Kidney glomerular epithelial cell (primary cell): ENCODE measurements at places on chromosomes 5 and 9.

- no peak for DNase-seq
Observed at GRCh38 chr5:50576265-50576664, 90.2 kb upstream of the PARP8 start.

DNA sequence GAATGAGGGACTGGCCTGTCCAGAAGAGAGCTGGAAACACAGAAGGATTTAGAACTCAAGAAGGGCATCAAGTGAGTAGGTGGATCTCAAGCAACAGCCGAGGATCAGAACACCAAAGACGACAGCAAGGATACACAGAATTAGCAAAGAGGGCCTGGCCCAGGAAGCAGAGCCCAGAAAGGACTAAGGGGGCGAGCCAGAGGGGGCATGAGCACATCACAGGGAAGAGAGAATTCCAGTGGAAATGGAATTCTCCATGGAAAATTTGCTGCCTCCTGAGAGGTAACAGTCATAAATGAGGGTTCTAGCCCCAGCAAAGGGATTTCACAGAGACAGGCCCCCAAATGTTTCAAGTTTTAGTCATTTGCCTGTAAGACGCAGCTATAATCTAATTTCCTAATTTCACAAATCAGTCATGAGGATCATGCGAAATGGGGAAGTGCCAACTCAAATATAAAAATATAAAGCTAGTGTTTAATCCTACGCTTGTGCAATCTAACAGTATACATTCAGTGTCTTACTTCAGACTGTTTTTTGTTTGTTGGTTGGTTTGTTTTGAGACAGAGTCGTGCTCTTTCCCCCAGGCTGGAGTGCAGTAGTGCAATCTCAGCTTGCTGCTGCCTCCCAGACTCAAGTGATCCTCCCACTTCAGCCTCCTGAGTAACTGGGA, 46.7 kb downstream of the FNBP1 start:
- DNase-seq = no peak

DNA sequence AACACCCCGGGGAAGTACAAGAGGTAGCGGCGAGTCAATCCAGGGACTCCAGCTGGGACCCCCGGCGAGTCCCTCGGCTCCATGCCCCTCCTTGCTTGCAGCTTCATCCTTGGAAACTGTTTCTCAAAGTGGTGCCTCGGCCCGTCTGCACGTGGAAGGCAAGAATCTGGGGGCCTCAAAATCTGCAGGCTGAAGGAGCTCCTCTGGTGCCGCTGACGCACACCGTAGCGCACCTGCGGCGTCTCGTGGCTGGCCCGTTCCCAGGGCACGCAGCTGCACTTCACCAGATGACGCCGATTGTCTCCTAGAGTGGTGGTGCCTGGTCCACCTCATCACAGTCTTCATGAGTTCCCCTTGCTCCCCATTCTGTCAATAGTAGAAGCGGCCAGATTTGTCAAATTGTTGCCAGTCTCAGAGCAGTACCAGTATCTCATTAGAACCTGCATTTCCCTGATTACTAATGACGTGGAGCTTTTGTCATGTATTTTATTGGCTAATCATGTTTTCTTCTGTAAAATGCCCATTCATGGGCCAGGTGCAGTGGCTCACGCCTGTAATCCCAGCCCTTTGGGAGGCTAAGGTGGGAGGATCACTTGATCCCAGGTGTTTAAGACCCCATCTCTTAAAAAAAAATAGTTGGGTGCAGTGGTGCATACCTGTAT, 38.6 kb downstream of the GTF3C4 start:
- no peak for DNase-seq

DNA sequence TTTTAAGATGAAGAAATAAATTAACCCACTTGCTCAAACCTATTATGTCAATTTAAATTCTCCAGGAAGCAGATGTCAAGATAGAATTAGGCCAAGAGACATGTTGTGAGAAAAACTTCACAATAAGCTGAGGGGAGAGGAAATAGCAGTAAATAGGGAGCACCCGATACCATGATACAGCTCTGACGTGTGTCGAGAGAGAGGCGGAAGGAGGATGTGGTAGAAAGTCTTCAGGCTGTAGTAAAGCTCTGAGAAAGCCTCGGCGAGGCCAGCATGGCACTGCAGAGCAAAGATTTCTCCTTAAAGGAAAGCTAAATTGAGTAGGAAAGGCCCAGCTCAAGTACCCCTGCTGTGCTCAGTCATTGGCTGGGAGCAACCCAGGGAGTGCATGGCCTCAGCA, 6.0 kb upstream of the PUM3 start:
- no peak for DNase-seq

GRCh38 chr5:41095324-41096101, 24.4 kb upstream of the MROH2B start:
- no peak for DNase-seq

- DNase-seq = no peak
Observed at GRCh38 chr5:143755966-143756365, 56.0 kb upstream of the HMHB1 start.

DNA sequence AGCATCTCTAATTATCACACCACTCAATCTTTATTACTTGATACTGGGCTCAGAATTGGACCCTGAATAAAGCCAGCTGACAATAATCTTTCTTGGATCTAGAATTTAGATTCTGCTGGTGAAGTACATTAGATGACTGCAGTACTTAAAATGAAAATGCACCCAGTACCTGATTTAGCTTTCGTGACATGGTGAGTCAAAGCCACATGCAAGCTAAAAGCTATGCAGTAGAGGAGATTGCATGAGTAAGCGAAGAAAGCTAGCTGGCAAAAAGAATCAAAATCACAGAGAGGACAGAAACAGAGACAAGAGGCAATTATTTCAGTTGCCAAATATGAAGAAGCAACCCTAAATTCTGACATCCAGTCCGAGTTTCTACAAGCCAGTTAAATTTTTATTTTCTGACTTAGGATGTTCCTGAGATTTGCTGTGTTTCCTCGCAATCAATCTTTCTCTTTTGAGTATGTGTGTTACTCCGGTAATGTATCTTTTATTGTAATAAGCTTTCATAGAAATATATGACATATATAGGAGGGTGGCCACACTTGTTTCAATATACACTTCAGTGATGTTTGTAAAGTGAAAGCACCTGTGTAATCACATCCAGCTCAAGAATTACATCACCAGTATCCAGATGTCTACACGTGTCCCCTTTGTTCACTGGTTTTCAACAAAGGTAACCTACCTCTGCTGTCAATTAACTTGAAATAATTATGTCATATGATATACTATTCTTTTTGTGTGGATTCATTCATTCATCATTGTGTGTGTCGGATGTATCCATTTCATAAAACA, 101.7 kb downstream of the CDH18 start:
- no peak for DNase-seq

GRCh38 chr5:71923755-71924154, 183.5 kb upstream of the MAP1B start:
- DNase-seq = no peak

DNA sequence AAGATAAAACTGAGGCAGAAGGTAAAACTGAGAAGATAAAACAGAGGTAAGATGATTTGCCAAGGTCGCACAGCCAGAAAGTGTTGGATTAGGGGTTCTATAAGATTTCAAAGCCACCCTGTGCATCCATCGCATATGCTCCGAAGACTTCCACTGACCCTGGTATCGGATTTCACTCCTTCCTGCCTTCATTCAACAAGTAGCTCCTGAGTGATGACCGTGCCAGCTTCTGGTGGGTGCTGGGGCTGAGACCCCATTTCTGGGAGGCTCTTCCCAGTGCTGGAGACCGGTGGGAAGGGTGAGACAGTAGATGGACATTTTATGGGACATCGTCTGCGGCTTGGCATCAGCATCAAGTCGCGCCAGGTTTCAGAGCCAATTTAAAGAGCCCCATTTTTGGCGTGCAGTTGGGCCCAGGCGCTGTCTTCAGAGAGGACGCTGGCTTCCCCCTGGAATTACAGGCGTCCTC, 53.7 kb upstream of the DAB2IP start:
- no peak for DNase-seq

- no peak for DNase-seq
Observed at GRCh38 chr5:41968153-41968723, 43.2 kb downstream of the FBXO4 start.

DNA sequence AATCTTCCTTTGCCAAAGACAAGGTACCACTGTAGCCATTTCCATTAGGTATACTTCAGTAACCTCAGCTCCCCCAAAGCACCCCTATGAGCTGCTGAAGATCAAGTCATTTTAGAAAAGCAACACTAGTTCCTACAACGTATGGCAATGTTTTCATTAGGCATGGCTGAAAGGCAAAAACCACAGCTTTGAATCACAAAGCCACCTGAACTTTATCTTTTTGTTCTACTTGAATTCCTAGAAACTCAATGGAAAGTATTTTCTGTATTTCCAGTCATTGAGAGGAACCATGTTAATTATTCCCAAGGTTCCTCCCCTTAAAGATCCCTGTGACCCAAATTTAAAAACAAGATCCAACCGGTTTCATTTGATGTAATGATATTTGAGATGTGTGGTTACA, 152.1 kb downstream of the EFNA5 start:
- no peak for DNase-seq

GRCh38 chr5:139662617-139663016, 14.5 kb downstream of the CXXC5 start:
- DNase-seq = no peak

- DNase-seq = peak; percentile 62
Observed at GRCh38 chr5:35478856-35479682, 138.6 kb upstream of the SPEF2 start.

DNA sequence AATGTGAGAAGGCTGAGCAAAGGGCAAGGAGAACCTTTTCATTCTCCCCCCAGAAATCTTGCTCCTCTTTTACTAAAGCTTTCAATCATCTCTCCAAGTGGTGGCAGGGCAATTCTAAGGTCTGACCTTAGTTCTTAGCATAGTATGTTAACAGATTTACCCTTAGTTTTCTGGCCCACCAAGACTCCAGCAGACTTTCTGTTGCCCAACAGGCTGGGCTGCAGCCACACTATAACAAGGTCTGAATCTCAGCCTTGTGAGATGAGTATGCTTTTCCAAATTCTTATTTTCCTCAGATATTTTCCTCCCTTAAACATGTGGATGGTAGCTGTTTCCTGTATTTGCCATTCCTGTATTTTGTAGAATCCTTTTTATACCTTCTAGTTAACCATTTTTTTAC, 69.5 kb downstream of the NIPBL start:
- no peak for DNase-seq

GRCh38 chr9:16579872-16580432, 290.5 kb downstream of the BNC2 start:
- no peak for DNase-seq

DNA sequence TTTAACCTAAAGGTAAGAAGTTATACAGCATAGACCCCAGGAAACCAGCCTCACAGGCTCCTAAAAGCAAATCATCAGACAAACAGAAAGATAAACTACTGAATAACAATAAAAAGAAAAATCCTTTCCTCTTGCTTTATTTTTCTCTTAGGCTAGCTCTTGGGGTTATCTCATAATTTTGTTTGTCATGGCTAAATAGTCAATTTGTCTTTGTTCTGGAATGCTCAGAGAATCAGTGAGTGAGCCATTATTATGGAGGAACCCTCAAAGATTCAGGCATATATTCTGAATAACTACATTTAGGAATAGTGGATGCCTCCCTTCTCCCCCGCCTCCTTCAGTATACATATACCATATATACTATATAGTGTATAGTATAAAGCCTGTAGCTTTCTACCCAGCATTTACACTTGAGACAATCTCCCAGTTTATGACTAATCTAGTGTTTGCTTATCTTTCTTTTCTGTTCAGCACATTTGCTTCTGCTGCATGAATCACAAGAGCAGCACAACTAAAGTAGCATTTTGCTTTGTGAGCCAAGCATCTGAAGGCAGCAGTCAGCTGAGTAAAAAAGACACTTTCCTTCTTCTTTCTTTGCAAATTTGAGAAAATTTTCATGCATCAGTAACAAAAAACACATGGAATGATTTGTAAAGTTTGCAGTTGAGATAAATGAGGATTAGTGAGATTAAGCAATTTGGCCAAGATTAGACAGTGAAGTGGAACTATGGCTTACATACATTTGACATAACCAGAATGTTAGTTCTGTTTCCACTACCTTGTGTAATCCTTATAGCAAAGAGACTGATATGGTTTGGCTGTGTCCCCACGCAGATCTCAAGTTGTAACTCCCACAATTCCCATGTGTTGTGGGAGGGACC, 45.3 kb upstream of the PPP3R2 start:
- no peak for DNase-seq

DNA sequence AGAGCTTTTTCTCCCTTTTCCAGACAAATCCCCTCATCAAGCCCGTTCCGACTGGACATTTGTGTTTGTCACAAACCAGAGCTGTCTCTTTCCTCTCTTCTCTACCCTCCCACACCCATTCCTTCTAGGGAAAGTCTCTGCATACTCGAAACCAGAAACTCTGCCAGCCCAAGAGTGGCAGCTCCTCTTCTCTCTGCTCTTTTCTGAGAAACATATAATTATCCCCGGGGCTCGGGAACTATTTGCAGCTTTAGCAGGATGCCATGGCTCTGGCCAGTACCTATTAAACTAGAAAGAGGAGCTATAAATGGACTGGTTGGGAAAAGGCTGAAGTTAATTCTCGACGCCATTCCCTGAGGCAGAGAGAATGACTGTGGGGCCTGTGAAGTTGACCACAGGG, 82.6 kb downstream of the SH3PXD2B start:
- no peak for DNase-seq
